ENCODE measurements at places on chromosomes 16 and 17.

GRCh38 chr17:2244545-2245525 is 58.8 kb downstream of the SMG6 start:
- peak; percentile 66 for DNase-seq

DNA sequence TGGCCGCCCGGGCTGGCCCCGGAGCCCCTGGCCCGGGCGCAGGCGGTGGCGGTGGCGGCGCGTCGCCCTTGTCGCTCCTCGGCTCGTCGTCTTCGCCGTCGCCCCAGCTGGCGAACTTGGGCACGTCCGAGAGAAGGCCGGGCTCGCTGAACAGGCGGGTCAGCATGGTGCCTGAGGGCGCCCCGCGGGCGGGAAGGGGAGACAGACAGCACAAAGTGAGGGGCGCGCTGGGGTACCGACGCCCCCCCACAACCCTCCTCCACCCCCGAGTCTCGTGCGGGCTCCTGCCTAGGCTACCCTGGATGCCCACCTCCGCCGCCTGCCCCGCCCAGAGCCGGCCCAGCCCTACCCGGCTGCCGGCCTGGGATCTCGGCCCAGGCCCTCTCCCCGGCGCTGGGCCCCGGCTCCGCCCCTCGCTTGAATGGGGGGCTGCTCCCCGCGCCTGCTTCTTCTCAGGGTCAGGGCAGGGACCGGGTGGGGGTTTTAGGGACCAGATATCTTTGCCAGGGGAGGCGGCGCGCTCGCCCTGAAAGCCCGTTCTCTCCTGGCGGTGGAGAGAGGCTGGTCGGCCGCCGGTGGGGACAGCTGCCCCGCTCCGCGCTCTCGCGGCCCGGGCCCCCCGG is 1.2 kb downstream of the NEUROD2 start:
- no peak for DNase-seq

DNA sequence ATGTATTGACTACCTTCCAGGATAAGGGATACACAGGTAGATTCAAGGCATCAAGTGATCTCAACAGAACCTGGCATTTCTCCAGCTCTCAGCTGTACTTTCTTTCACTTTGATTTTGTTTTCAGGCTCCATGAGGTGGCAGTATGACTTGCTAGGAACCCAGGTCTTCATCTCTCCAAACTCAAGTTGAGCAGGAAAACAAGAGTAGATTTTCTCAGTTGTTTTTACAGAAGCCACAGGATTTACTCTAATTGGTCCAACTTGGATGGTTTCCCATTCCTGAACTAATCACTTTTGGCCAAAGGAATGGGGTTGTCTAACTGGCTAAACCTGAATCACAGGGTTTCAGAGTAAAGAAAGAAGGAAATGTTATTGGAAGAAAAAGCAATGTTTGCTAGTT is 146.6 kb downstream of the TRIM37 start:
- no peak for DNase-seq

DNA sequence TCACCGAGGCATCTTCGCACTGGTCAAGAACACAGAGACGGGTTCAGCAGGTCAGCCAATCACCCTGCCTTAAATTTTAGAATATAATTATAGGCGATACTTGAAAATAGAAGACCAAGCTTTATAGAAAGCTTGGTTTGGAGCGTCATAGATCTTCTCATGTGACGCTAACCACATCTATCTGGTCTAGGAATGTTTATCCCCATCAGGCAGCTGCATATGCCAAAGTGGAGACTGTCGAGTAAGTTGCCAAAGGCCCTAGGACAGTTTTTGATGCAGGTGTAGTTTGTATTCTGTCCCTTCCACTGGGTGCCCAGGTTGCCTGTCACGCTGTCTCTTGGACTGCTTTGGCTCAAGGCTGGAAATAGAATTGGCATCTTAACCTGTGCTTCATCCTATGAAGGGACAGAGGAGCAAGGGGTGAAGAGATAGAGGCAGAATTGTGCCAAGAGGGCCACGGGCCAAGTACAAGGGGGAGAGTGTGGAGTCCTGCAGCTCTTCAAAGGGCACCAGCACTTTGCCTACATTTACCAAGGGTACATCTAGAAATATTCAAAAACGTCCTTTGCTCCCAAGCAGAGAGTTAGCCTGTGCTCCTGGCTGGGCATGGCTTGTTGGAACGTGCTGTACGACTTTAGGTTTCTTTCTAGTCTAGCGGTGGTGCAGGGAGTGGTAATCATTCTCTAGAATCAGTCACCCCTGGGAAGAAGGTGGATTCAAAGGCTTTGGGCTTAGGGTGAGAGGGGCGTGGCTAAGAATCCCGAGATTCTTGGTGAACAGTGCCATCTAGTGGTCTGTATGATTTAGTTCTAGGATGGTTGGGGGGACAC is 5.3 kb upstream of the WIPI1 start:
- DNase-seq = peak; percentile 21

DNA sequence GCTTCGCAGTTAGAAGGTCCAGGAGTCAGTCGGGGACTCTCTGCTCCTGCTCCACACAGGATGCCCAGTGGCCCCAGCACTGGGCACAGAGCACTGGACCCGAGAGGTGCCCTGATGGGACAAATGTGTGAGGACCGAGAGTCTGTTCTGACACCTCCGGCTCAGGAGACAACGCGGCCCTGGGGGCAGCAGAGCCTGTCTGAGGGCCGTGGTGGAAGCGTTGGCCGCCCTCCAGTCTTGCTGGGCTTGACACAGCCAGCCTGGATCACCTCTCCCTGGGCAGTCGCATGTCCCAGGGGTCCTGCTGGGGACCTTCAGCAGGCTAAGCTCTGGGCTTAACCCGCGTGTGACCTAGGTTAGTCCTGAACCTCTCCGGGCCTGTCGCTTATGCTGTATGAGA is 23.1 kb downstream of the LGALS9 start:
- no peak for DNase-seq

DNA sequence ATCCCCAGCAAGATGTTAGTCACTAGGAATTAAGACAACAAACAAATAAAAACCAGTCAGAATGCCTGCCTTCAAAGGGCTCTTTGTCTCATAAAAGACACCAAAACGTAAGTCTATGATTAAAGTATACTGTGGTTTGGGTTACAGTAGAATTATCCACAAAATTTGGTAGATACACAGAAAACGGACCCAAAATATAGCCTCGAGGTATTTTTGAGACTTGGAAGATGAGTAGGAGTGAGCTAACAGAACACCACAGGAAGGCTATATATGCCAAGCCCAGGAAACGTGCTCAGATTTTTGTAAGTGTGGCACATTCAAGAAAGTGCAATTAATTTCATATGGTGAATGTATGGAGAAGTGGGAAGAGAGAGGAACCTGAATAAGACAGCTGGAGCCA is 831.4 kb downstream of the CDH11 start:
- no peak for DNase-seq

- DNase-seq = no peak
Observed at GRCh38 chr16:46586011-46586577, 35.1 kb downstream of the SHCBP1 start.

- DNase-seq = no peak
Observed at GRCh38 chr17:43543300-43543699, 2.8 kb downstream of the ETV4 start.

DNA sequence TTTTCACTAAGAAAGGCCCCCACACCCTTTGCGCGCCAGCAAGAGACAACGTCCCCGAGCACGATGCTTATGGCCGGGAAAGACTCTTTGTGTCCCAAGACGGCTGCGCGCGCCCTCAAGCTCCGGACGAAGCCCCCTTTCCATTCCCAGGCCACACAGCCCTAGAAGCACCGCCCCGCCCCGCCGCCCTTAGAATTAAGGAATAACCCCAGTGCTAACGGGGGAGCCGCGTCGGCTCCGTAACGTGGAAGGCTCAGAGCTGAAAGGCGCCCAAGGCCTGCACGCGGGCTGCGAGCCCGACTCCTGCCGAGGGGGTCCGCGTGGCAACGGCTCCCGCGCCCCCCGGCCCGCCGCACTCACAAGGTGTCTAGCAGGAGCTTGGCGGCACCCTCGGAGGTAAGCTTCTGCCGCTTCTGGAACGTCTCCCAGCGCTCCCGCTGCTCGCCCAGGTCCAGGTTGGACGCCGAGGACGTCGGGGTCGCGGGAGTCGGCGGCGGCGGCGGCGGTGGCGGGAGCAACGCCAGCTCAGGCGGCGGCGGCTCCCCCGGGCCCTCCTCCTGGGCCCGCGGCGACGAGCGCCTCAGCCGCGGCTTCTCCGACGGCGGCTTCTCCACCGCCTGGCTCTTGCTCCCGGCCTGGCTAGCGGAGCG is 477 bp downstream of the CENPV start:
- peak; percentile 20 for DNase-seq

DNA sequence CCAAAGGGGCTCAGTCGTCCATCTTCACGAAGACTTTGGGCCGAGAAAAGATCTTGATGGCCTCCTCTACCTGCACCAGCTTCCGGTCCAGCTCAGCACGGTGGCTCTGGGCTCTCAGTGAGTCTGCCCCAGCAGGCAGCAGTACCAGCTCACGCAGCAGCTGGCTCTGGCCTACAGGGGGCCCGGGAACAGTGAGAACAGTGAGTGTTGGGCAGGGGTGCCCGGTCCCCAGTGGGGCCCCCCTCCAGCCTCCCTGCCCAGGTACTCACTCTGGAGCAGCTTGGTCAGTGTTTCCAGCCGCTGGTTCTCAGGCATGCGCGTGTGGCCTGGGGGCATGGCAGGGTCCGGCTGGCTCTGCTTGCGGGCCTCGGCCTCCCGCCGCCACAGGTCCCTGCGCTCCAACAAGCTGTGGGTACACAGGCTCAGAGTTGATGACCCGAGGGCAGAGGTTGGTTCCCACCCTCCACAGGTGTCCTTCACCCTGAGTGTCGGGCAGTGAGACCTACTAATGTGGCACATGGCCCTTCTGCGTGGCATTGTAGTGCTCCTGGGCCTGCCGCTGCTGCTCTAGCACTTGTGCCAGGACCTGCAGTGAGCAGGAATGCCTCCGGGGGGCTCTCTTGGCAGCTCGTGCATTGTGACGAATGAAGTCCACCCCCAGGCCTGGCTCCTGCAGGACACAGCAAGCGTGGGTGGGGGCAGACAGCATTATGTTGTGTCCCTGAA is 2.6 kb downstream of the PARD6A start:
- DNase-seq = no peak

- DNase-seq = no peak
Observed at GRCh38 chr17:31598921-31599571, 207.6 kb downstream of the RAB11FIP4 start.

DNA sequence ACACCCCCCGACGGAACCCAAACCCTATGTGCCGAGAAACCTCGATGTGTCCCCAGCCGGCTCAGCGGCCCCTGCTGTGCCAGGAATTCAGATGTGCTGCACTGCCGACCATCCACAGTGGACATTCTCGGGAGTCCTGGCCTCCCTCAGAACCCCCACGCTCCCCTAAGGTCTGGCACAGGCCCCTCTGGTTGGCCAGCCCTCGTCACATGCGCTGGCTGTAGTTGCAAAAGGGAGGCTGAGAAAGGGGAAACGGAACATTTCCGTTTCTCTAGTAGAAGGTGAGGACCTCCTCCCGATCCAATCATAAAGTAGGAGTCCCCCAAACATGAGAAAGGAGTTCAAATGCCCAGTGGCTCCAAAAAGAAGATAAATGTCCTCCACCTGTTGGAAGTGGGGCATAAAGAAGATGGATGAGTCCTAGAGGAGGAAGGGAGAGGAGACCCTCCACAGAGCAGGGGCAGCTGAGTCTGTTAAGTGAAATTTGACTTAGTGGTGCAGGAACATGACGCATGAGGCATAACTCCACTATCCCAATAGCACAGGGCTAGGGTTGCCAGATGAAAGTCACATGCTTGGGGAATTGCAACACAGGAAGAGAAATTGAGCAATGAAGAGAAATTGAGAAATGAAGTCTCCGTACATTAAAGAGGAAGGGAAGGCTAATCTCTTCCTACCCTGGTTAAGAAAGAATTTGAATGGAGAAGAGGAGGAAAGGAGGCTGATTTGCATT is 49.3 kb upstream of the WSB1 start:
- DNase-seq = no peak

DNA sequence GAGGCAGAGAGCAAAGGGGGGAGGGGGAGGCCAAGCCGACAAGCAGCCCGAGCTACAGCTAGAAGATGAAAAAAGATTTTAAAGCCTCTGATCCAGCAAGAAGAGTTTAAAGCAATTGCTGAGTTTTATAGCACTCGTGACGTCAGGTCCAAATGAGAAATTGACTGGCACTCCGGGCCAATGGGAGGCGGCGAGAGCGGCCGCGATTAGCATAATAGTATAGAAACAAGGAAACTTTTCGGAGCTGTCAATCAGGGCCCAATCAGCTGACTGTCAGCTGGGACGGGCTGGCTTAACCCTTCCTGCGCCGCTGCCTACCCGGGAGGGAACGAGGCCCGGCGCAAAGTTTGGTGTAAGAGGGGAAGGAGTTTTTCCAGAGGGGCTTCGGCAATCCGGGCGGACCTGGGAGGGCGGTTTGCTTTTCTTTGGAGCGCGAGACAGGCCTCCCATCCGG is at the start of gene MAF:
Gene MAF, minus strand, starts transcription at position 100 of the 454 bp plus-strand sequence. CDS start 835 bp downstream, outside the sequence.
- DNase-seq = peak; percentile 60

- no peak for DNase-seq
Observed at GRCh38 chr16:87666919-87667318, 64.6 kb downstream of the JPH3 start.

DNA sequence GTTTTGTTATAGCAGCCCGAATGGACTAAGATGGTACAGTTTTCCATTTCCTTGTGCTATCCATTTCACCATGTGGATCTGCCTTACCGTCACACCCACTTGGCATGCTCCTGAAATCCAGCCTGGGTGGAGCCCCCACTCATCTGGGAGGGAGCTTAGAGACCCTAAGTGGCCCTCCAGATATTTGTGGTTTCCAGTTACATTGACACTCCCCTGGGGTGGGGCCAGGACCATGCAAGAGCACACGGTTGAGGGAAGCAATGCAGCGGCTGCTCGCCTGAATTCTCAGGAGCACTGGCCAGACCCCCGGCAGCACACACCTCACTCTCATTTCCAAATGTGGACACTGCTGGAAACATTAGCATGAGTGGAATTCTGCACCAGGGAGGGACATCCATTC is 231.1 kb downstream of the UTP18 start:
- DNase-seq = no peak

DNA sequence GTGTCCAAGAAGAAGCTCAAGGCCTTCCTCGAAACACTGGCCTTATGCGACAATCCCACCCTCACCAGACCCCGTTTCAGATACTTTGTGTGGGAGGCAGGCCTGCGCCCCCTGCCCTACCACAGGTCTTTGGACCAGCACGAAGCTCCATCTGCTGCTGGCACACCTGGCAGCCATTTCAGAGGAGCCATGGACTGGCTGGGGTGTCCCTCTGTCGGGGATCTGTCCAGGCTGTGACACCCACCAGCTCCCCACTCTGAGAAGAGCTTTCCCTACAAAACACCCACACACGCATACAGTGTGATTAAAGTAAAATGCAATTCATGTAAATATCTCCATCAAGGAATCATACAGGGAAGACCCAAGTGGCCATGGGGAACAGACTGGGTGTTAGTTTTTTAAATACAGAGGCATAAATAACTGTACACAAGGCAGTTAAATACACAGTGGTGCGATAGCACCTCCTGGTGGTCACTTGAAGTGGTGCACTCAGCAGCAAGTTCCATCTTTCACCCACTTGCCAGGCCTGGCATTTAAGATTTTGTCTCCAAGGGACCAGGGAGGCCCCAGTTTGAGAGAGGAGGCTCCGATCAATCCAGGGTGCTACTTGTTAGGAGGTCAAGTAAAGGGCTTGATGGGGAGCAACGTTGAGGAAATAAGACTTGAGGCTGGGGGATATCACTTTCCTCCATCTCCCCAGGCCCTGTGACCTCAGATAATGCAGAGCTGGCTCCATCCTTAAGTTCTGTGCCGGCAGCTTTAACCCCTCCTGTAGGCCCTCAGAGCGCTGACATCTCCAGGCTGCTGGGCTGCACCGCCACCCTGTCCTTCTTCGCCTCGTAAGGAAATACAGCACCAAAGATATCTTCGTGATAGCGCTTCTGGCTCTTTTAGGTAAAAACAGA is 43.6 kb downstream of the NOS2 start:
- DNase-seq = peak; percentile 34

GRCh38 chr17:38970804-38971203 is 3.6 kb upstream of the FBXO47 start:
- DNase-seq = no peak
